NCI-H187 treated with DMSO at 0.1 percent for 48 hours (cell line): ENCODE measurements at places on chromosomes 1 and 21.

DNA sequence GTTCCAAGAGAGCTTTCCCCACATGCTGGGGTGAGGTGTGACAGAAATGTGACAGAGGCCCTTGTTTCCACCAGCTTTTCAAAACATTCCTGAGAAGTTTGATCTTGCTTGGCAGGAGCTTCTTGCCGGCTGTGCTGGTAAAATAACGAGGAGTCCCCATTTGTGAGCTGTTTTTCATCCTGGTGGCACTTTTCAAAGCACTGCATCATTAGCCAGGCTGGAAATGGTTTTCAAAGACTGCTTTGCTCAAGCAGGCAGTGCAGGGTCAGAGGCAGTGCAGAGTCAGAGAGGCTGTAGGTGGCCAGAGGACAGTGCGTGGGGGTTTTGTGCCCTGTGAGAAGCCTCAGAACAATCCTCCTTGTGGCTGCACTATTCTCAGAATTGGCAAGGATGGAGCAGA lies 75.8 kb upstream of the KCNA3 start:
- no peak for DNase-seq

- DNase-seq = no peak
Measured at GRCh38 chr1:211324992-211325775, 1.4 kb upstream of the TRAF5 start.

GRCh38 chr1:207172885-207173284 lies 68.9 kb downstream of the C4BPA start:
- no peak for DNase-seq

DNA sequence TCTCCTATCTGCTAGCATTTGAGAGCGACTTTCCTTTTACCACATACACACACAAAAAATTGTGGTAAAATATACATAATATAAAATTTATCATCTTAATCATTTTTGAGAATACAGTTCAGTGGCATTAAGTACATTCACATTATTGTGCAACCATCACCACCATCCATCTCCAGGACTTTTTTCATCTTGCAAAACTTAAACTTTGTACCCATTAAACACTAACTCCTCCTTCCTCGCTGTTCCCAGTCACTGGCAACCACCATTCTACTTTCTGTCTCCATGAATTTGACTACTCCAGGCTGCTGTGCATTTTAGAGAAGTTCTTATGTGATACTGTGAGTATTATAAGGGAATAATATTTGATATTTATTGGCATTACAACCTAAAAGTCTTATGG lies 181.3 kb downstream of the C1orf21 start:
- no peak for DNase-seq

DNA sequence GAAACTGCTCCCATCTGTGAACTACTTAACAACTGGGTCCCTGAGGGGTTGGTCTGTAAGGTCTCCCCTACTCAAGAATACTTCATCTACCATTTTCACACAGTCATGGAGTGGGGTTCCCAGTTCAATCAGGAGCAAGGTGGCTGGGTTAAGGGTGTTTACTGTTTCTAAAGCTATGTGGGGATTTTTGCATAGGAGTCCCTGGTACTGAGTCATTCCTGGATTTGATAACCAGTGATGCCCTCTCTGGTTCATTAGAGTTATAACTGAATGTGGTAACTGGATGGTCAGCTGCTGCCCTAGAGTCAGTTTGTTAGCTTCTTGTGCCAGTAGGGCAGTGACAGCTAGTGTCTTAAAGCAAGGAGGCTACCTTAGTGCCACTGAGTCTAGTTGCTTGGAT lies 29.4 kb upstream of the KCNJ15 start:
- DNase-seq = no peak

GRCh38 chr1:56156971-56157876 lies 422.1 kb downstream of the PLPP3 start:
- DNase-seq = no peak

DNA sequence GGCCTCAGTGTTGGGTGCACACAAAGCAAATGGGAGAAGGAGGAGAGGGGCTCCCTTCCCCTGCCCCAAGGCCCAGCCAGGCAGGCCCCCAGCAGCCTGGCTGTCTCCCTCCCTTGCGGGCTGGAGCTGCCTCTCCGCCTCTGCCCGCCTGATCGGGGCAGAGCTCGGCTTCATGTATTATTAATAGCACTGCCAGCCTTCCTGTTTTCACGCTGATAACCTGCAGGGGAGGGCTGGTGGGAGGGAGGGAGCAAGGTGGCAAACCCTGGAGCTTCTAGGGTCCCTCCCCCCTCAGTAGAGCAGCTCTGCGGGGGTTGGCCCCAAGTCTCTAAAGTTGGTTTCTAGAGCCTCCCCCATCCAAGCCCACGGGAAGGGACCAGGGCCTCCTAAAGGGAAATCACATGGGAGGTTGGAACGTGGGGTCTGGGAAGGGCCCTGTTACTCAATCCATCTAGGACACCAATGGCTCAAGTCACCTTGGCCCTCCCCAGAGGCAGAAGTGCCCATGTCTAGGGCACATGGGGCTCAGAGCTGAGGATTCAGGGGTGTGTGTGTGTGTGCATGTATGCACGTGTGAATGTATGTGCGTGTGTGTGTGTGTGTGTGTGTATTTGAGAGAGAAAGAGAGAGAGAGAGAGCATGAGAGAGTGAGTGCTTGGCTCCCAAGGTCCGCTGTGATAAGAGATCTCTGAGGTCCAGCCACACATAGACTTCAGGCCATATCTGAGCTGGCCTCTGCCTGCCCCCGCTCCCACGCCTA lies 21.8 kb upstream of the POU3F1 start:
- DNase-seq = no peak

DNA sequence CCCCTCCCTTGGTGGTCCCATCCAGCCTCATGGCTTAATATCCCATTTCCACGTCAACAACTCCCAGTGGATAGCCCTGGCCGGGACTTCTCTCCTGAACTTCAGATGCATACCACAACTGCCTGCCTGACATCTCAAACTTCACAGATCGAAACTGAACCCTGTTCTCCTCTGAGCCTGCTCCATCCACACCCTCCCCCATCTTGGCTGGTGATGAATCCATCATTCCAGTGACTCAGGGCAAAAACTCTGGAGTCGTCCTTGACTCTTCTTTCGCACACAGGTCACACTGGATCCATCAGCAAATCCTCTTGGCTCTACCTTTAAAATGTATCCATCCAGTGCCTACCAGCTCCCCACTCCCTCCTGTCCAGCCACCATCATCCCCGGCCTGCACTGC lies 3.9 kb downstream of the TAS1R2 start:
- DNase-seq = no peak

- no peak for DNase-seq
Measured at GRCh38 chr1:235011064-235011598, 117.5 kb downstream of the TOMM20 start.

GRCh38 chr1:29062157-29062942 lies 61.4 kb downstream of the TMEM200B start:
- DNase-seq = no peak

DNA sequence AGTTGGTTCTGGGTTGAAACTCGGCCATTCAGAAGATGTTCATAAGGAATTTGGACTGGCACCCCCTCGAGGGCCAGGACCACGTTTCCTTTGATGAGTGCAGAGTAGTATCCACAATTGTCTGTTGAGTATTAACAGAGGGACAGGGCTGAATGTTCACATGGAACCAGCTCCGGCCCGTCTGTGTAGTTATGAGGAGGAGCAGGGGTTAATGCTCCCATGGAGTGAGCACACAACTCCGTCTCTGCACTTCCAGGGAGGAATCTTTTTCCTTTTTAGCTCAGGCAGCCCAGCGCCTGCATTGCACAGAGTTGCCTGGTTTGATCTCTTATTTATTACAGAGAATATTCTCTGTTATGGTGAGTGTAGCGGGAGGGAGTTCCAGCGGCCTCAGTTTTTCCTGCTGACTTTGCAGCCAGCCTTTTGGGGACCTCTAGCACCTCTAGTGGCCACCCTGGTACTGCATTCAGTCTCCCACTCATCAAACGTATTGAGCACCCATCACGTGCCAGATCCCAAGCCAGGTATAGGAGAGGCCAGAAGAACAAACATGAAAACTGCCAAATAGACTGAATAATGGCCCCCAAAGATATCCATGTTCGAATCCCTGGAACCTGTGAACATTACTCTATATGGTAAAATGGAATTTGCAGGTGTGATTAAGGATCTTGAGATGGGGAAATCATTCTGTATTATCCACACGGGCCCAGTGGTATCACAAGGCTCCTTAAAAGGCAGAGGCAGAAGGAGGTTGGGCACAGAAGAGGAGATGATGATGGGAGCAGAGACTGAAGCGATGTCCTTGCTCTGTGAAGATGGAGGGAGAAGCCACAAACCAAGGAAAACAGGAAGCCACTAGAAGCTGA lies 167.7 kb upstream of the CSF3R start:
- DNase-seq = no peak

- no peak for DNase-seq
Measured at GRCh38 chr1:117030271-117030877, 28.8 kb downstream of the CD101 start.

GRCh38 chr1:1915911-1916840 lies 1.1 kb downstream of the CALML6 start:
- no peak for DNase-seq

DNA sequence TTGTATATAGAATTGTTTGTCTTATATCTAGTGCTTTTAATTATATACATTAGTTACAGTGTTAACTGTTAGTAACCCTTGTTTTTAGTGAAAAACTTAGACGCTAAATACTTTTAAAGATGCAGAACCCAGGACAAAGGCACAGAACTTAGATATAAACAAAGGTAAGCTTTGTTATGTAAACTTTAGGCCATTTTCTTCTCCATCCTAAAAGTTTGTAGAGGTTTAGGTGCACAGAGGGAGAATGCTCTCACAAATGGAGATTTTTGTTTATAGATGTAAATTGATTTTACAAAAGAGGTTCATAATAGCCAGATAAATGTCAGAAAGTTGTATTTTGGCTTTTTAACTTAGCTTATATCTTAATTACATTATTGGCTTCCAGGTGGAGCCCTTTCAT lies 490.5 kb upstream of the LRRC7 start:
- DNase-seq = no peak

- no peak for DNase-seq
Measured at GRCh38 chr1:172826096-172826741, 167.3 kb downstream of the FASLG start.

- DNase-seq = no peak
Measured at GRCh38 chr21:43574741-43575472, 84.4 kb downstream of the HSF2BP start.
